ENCODE measurements at places on chromosomes 1 and 21.

DNA sequence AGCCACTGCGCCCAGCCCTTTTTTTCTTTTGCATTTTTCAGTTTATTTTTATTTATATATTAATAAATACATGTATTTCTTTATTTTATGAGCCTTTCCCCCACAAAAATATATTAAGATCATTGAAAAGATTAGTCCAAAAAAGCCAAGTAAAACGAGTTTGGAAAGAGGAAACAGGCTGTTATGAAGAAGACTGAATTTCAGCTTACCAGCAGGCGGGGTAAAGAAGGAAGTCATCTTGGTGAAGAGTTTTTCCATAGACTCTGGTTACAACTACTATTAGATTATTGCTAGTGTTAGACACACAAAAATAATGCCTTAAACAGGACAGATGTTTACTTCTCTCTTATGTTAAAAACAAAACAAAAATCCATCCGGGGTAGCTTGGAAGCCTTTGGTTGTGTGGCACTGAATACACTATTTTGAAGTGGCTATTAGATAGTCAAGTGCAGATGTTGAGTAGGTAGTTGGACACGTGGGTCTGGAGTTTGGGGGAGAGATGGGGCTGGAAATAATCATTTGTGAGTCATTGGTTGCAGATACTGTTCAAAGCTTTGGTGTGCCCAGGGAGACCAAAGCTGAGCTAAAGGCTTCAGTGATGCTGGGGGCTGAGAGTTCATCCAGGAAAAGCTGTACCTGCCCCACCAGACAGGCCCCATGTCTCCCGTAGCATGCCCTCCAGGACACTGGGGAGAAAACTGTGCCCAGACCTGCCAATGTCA lies 8.7 kb upstream of the LRRC71 start:
- peak; percentile 63 for DNase-seq

GRCh38 chr1:10789803-10790702 lies 6.4 kb downstream of the CASZ1 start:
- no peak for DNase-seq

- DNase-seq = no peak
Measured at GRCh38 chr1:192903142-192903541, 94.3 kb downstream of the RGS2 start.

- DNase-seq = peak; percentile 7
Measured at GRCh38 chr1:50986653-50987052, 16.6 kb downstream of the CDKN2C start.

GRCh38 chr1:181083842-181084605 lies 4.5 kb upstream of the IER5 start:
- peak; percentile 83 for DNase-seq

- DNase-seq = peak; percentile 95
Measured at GRCh38 chr1:24413350-24414163, at the start of gene STPG1. Gene STPG1 (minus strand): TSS chr1:24413782. CDS start chr1:24401388, 12,394 bp downstream.

- no peak for DNase-seq
Measured at GRCh38 chr1:227434808-227435444, 116.6 kb upstream of the CDC42BPA start.

- no peak for DNase-seq
Measured at GRCh38 chr1:67189953-67190352, 23.7 kb downstream of the IL23R start.

- no peak for DNase-seq
Measured at GRCh38 chr1:230165536-230165935, 98.5 kb downstream of the GALNT2 start.

- peak; percentile 86 for DNase-seq
Measured at GRCh38 chr1:2556277-2556677, at the start of gene TNFRSF14. Gene TNFRSF14 (plus strand): TSS chr1:2556371. CDS start chr1:2556665, 294 bp downstream.

DNA sequence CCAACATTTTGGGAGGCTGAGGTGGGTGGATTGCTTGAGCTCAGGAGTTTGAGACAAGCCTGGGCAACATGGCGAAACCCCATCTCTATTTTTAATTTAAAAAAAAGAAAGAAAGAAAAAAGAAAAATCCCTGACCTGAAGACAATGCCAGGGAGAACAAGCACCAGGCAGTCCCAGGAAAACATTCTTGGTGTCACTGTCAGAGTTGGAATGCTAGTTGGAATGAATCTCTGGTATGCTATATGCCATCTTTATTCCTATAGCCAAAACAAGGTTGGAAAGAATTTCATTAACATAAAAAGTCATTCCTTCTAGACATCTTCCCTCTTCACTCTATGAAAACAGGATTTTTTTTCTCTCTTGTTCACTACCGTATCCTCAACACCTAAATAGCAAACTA lies 2.8 kb downstream of the DNAJC8 start:
- no peak for DNase-seq

DNA sequence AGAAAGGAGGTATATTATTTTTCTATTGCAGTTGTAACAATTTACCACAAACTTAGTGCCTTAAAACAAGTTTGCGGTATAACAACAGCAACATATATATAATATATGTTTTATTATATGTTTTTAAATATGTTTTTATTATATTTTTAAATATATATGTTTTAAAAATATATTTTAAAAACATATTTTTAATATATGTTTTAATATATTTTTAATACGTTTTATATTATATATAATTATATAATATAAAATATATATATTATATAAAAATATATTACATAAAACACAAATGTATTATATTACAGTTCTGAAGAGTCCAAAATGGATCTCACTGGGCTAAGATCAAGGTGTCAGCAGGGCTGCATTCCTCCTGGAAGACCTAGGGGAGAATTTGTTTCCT lies 27.5 kb upstream of the FNBP1L start:
- DNase-seq = no peak

DNA sequence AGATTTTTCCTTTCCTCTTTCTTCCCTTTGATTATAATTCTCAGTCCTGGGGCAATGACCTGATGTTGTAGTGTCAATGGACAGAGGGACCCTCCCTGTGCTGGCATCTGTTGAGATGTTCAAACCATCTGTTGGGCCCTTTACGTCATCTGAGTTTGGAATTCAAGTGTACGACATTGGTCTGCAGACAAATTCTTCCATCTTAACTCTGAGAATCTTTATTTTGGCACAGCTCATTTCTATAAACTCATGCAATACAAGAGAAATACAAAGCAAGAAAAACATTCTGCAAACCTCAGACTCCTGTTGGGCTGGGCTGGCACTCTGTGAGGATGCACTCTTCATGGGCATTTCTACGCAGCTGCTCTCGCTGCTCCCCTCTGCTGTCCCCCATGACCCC lies 54.2 kb downstream of the IFI44 start:
- DNase-seq = no peak

DNA sequence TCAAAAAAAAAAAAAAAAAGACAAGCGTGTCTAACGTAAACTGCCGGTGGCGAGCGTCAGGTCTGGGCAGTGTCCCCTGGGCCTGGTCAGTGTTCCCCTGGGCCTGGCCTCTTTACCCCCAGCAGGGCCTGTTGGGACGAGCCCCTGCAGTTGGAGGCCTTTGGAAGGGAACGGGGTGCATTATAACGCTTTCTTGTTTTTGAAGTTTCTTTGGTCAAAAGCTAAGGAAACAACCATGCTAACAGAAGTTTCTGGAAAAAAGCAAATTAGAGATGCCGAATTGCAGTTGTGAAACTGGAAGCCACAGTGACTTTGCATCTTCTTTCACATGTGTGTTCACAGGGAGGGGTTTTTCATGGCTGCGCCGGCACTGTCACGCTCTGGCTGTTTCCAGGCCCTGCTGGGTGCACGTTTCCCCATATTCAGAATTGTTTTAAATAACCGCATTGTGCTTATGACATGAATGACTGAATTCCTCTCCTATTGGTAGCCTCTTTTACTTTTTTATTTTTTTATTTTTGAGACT lies 16.0 kb downstream of the RRP1 start:
- peak; percentile 86 for DNase-seq

GRCh38 chr1:184940694-184941409 lies 33.5 kb downstream of the NIBAN1 start:
- DNase-seq = peak; percentile 53

- no peak for DNase-seq
Measured at GRCh38 chr1:100995198-100995988, 30.2 kb downstream of the DPH5 start.

DNA sequence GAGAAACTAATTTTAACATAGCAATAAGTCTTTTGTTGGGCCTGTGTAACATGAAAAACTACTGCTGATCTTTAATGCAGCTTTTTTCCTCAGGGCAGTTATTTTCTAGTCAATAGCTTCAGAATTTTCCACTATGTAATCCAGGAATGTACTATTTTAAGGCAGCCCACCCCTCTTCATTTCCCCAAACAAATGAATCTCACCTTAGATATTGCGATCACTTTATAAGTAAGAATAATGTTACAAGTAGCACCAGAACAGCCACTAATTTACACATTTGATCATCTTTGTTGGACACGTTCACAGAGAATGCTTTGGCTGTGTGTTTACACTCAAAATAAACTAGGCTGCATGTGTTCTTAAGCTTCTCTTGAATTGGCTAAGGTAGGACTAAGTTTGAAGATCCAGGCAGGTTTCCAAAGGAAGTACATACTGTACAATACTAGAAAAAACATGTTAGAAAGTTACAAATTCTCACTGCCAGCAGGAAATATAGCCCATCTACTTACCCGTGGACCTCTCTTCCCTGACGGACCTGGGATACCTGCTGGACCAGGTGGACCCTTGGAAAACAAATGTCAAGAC lies 41.7 kb downstream of the COL24A1 start:
- no peak for DNase-seq

- peak; percentile 53 for DNase-seq
Measured at GRCh38 chr1:170533298-170533697, 1.3 kb downstream of the GORAB start.

DNA sequence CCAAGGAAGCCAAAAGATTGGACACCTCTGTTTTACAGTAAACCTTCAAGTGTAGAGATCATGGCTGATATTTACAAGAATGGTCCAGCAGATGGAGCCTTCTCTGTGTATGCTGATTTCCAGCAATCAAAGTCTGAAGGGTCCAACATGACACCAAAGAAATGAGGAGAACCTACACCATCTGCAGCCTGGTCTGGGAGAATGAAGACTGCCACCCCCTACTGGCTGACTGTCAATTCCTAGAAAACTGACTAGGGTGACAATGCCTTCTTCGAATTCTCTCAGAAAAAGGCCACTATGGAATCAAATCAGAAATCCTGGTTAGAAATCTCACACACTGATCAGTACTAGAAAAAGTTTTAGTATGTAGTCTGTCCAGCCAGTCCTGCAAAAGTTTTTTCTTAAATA lies 83.3 kb downstream of the CDC42BPA start:
- DNase-seq = peak; percentile 38

DNA sequence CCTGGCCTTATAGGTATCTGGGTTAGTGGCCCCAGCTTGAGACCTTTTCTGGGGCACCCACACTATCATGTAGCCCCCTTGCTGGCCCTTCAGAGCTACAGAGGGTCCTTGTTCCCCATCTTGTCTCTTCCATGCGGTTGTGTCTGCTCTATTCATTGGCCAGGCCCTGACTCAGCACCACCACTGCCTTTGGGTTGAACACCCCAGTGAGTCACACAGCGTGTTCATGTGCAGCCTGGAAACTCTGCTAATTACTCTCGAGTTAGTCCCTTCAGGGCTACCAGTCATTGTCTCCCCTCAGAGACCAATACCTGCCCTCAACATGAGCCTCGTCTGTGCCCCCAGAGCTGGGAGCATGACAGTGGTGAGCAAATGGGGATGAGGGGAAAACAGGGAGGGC lies 28.2 kb upstream of the IKBKE start:
- peak; percentile 32 for DNase-seq

DNA sequence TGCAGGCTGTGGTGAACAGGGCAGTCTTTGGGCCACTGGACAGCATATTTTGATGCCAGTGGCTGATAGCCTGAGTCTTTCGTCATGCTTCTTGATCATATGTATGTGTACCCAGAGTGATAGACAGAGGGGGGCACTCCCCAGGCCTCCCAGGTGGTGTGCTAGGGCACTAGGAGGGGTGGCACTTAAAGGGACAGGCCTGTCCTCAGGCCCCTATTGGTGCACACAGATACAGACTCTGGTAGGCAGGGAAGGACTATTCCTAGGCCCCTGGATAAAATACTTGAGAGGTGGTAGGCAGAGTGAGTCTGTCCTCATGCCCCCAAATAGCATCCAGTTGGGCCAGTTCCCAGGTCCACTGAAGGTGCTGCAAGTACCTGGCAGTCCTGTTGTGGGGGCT lies 76.6 kb upstream of the SAMD13 start:
- no peak for DNase-seq

- DNase-seq = no peak
Measured at GRCh38 chr1:54323921-54324250, 82.3 kb downstream of the SSBP3 start.

DNA sequence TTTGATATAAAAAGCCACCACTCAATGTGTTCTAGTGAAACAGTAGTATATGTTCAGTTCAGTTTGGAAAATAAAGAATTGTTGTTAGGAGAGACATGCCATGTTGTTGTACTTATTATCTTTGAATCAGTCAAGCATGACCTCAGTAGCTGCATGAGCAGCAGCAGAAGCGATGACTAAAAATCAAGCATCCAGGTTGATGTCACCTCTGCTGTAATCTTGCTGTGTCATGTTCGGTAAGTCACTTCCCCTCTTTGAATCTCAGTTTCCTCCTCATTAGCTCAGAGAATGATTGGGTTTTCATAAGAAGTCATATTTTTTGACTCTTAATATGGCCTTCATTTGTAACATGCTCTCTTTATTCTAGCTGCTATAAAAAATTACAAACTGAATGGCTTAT lies 428.4 kb upstream of the B3GALT2 start:
- DNase-seq = peak; percentile 49

GRCh38 chr1:59967141-59967697 lies 40.6 kb upstream of the CYP2J2 start:
- DNase-seq = no peak

DNA sequence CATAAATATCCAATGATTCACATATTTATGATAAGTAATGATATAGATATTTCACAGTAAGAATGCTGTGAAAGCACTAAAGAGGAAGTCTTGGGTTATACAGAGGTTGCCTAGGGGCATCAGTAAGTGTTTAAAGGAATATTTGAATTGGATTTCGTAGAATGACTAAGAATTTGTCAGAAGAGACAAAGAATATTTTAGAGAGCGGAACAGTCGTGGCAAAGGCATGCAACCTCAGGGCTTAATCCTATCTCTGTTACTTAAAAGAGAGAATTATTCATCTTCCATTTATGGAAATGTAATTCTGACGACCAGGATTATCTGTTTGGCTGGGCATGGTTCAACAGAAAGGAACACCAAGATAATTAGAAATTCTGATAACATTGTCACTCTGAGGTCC lies 171.9 kb upstream of the NR5A2 start:
- peak; percentile 68 for DNase-seq

GRCh38 chr1:41537251-41537650 lies 52.8 kb upstream of the EDN2 start:
- DNase-seq = no peak

DNA sequence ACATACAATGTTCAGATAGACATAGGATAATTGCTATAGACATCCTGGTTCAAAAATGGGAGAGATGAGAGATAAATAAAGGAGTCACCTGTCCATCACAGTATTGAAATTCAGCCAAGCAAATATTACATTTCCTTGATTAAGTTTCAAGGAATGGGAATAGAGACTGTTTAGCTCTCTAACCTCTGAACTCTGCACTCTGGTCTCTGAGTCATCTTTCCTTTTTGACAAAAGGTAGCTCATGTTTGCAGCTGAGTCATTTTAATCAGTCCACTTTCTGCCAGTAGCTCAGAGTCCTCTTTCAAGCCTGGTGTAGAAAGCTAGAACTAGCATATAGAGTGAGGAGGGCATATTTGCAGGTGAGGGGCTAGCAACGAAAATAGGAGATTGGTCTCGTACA lies 51.4 kb upstream of the GJA8 start:
- DNase-seq = peak; percentile 9

- no peak for DNase-seq
Measured at GRCh38 chr1:207218512-207219362, 102.7 kb upstream of the CD55 start.

All from suppressor macrophage treated with lipopolysaccharide for 1 hour (primary cell).